Central memory CD4-positive, alpha-beta T cell (primary cell): ENCODE measurements at places on chromosomes 16 and 17.

DNA sequence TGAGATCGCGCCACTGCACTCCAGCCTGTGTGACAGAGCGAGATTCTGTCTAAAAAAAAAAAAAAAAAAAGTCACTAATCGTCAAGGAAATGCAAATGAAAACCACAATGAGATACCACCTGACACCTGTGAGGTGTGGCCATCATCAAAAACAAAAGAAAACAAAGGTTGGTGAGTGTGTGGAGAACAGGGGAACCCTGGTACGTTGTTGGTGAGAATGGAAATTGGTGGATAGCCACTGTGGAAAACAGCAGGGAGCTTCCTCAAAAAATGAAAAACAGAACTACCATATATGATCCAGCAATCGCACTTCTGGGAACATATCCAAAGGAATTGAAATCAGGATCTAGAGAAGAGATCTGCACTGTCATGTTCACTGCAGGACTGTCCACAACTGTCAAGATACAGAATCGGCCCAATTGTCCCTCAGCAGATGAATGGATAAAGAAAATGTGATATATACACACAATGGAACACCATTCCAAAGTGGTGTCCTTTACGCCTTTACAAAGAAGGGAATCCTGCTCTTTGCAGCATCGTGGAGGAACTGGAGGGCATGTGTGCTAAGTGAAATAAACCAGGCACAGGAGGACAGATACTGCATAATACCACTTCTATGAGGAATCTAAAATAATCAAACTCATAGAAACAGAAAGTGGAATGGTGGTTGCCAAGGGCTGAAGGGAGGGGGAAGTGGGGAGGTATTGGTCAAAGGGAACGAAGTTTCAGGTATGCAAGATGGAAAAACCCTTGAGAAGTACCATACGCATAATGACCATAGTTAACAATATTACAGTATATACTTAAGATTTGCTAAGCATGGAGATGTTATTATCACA is 63.5 kb upstream of the PLCG2 start:
- DNase-seq, result peak; percentile 80

GRCh38 chr16:89143201-89143741 is 28.3 kb upstream of the CDH15 start:
- no peak for DNase-seq

GRCh38 chr17:76447931-76448652 is 4.9 kb downstream of the UBE2O start:
- DNase-seq, result no peak

GRCh38 chr17:74452841-74453661 is 13.4 kb upstream of the CD300A start:
- no peak for DNase-seq

DNA sequence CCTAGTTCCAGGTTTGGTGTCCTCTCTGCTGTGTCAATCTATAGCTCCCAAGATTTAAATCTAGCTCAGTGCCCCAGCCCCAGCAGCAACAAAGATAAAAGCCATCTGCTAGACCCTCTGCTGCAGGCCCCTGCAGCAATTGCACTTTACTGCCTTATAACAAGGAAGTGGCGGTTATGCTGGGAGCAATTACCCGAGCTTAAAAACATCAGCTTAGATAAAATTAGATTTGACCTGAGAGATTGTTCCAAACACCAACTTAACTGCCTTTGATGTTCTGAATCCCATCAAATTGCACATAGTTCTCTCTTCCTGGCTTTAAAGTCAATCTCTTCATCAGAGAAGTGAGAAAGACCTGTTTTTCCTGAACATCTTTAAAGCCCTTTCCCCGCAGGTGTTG is 62.4 kb upstream of the SHISA6 start:
- DNase-seq, result no peak

GRCh38 chr16:71963125-71963875 is 36.9 kb downstream of the PKD1L3 start:
- no peak for DNase-seq

DNA sequence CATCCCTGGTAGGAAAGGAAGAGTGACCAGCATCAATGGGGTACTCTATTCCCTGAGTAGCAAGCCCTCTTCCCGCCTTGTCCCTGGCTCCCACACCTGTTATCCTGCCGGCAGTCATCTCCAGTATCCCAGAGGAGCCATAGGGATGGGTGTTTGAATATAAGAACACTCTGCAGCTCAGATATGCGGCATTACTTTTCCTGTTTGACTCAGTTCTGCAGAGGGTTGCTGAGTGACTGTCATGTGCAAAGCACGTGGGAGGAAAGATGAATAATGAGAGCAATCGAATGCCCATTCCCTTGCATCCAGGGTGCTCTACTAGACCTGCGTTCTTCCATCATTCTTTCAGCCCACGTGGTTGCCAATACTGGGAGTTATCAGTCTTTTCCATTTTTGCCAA is 115.1 kb downstream of the PRKCB start:
- DNase-seq, result no peak

- no peak for DNase-seq
These were observed 399.8 kb downstream of the HS3ST4 start for GRCh38 chr16:26091511-26091910.

GRCh38 chr16:82265809-82266208 is 95.8 kb upstream of the MPHOSPH6 start:
- DNase-seq, result no peak

- DNase-seq, result no peak
These were observed 26.1 kb downstream of the GPR142 start for GRCh38 chr17:74393346-74393942.
